ENCODE measurements at places on chromosomes 1 and 21. TPM values are rescaled to one million over a fixed set of nuclear protein-coding genes. Genes with fewer than 3 reads are reported as not detected.

NBPF4 gene
- total RNA-seq = not detected

KCNE2 gene
- total RNA-seq = not detected

CAPN9 gene
- not detected for total RNA-seq

VN1R5 gene
- total RNA-seq = not detected

HMGCS2 gene
- total RNA-seq = not detected

RNU1-1 gene
- total RNA-seq = 3,922 TPM

SERPINC1 gene
- total RNA-seq = not detected

CAMK2N1 gene
- 6.3 TPM for total RNA-seq

TSPAN1 gene
- total RNA-seq = not detected

RAB25 gene
- 1.8 TPM for total RNA-seq

CATSPERE gene
- total RNA-seq = 0.18 TPM

VAV3 gene
- total RNA-seq = 11.0 TPM

CBS gene
- total RNA-seq = 0.37 TPM

REN gene
- not detected for total RNA-seq

FAM151A gene
- not detected for total RNA-seq

EXO1 gene
- 1.4 TPM for total RNA-seq

SYDE2 gene
- 2.7 TPM for total RNA-seq

CLK2 gene
- 54.8 TPM for total RNA-seq

DNAH14 gene
- not detected for total RNA-seq

L1TD1 gene
- total RNA-seq = not detected

CFAP45 gene
- 4.6 TPM for total RNA-seq

RXFP4 gene
- total RNA-seq = not detected

ADORA1 gene
- total RNA-seq = 0.18 TPM
